Smooth muscle cell of bladder (primary cell): ENCODE measurements at places on chromosomes 12 and 14. TPM values are rescaled to one million over a fixed set of nuclear protein-coding genes. Genes with fewer than 3 reads are reported as not detected.

The PRPH gene
- 0.28 and 0.46 TPM in 2 replicates for total RNA-seq

The TBX3 gene
- 14.5 and 22.0 TPM in 2 replicates for total RNA-seq

The SDR9C7 gene
- total RNA-seq = under 0.01 TPM in 1 of 2 replicates, not detected in the other

The MGAT4C gene
- total RNA-seq = under 0.01 TPM in 1 of 2 replicates, not detected in the other

The FAM90A1 gene
- under 0.01 and 0.09 TPM in 2 replicates for total RNA-seq

The CD69 gene
- total RNA-seq = 0.14 TPM in 1 of 2 replicates, not detected in the other

The DDX47 gene
- 46.9 and 59.9 TPM in 2 replicates for total RNA-seq

The B4GALNT3 gene
- total RNA-seq = under 0.01 TPM in 1 of 2 replicates, not detected in the other

The COCH gene
- 0.14 and 0.18 TPM in 2 replicates for total RNA-seq

The ERG28 gene
- 7.4 and 8.0 TPM in 2 replicates for total RNA-seq

The FAM161B gene
- 2.8 TPM in 2 replicates for total RNA-seq

The GPR33 gene
- not detected in 2 replicates for total RNA-seq
